ENCODE measurements at places on chromosomes 6 and 20. TPM values are rescaled to one million over a fixed set of nuclear protein-coding genes. Genes with fewer than 3 reads are reported as not detected.

DNA sequence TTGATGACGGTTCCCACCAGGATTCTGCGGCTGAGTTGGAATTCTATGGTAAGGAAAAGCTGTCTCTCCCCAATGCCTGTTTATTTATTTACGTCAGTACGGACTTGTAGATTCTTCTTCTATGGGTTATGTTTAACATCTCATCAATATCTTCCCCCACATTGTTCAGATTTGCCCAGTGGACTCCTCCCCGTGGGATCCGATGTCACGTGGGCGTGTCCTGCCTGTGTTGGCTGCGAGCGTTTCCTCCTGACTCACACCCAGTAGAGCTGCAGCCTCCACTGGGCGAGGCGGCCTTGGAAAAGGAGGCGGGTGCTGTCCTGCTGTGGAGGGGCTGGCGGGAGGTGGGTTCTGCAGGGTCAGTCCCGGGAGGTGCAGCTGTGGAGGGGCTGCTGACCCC, 46.8 kb upstream of the SLCO4A1 start:
- peak; percentile 53 for DNase-seq

DNA sequence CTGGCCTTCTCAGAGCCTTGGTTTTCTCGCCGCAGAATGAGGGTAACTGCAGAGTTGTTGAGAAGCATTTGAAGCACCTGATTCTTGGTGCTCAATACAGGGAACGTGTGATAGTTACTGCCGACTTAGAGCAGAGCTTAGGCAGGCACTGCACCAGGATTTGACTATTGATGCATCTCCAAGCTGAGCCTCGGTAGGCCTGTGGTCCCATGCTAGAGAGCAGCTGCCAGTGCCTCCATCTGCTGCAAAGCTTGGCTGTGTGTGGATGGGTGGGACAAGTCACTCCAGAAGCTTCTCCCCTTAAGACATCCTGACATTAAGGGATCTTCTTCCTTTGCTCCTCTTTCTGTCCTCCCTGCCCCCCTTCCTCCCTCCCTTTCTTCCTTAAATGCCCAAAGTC, 40.9 kb downstream of the FAM209B start:
- DNase-seq, result no peak

- DNase-seq, result no peak
Measured at GRCh38 chr6:112291161-112291762, 36.9 kb upstream of the LAMA4 start.

- DNase-seq, result no peak
Measured at GRCh38 chr20:10662151-10662550, 11.6 kb downstream of the JAG1 start.

GRCh38 chr20:43508106-43508505, 609 bp downstream of the L3MBTL1 start:
- no peak for DNase-seq

The GABBR1 gene
- total RNA-seq, result 17.7 TPM

The TRAPPC3L gene
- total RNA-seq, result 0.31 TPM

DNA sequence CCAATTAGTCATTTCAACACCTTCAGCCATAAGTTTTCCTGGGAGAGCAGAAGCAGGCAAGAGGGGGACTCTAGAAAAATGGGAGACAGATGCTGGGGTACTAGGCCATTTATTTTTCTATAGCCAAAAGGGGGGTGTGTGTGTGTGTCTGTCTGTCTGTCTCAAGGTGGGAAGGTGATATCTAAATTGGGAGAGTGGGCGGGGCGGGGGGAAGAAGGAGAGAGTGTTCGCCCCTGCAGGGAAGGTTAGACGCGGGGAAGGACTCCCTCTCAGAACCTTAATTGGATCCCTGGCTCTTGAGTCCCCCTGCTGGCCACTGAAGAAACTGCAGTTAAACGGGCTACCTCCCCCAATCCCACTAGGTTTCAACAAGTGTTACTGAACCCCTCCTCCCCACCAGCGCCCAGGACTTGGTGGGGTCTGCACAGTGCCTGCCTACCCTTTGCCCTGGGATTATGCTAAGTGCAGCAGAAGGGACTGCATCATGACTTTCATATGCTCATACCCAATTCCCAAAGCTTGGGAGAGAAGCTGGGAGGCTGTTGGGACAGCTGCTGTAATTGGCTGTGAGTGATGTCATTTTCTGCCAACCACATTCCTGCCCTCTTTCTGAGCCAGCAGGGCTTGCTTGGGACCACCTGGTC, 45.8 kb downstream of the FOXP4 start:
- peak; percentile 38 for DNase-seq

Data from HFFc6 (cell line).